ENCODE measurements at places on chromosomes 2 and 18.
A peak's percentile ranks its signal among the peaks of the same experiment; 100 is the strongest.

GRCh38 chr2:240596491-240596931 lies 10.0 kb downstream of the CAPN10 start:
- peak; percentile 40 for DNase-seq

- DNase-seq = no peak
These were observed 152.0 kb upstream of the SLC1A4 start for GRCh38 chr2:64837116-64837731.

- no peak for DNase-seq
These were observed 35.4 kb upstream of the DYNC1I2 start for GRCh38 chr2:171651667-171652415.

DNA sequence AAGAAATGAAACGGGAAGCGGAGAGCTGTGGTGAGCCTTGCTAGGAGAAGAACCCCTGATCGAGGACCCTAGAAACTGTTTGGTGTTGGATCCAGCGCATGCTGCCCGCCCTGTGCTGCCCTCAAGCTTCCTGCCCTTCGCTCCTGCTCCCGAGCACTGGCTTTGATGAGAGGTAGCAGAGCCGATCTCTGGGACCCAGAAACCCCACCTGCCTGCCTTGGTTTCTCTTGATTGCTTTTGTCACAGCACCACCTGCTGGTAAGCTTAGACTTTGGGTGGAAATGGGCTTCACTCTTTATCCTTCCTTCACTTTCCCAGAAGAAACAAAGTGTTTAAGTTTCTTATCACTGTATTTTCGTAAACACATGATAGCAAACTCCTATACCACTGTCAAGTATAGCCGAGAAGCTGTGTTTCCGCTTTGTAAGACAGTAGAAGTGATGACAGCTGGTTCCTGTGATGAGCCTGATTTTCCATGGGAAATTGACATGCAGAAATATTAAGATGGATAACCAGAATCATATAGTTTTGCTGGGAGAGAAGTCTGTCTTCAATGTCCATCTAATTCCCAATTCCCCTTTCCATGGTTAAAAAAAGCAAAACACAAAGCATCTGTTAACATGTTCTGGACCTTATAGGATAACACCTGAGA lies 267.4 kb downstream of the PHLPP1 start:
- DNase-seq = peak; percentile 64

DNA sequence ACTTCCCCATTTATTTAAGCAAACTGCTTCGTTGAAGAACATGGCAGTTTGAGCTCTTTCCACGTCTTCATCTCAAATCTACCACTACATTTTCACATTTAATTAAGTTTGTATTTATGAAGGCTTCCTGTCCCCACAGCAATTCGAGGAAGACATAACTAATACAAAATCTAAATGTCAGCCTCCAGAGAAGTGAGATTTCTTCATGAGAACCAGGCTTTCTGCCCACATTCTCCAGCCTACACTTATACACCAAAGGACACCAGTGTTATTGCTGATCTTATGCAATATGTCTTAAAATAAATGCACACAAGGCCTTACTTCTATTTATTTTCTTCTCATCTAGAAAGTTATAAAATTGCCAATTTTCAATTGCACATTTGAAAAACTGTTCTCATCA lies 1209.3 kb upstream of the FAM98A start:
- no peak for DNase-seq

- no peak for DNase-seq
These were observed 40.7 kb upstream of the PCBP1 start for GRCh38 chr2:70046534-70046933.

DNA sequence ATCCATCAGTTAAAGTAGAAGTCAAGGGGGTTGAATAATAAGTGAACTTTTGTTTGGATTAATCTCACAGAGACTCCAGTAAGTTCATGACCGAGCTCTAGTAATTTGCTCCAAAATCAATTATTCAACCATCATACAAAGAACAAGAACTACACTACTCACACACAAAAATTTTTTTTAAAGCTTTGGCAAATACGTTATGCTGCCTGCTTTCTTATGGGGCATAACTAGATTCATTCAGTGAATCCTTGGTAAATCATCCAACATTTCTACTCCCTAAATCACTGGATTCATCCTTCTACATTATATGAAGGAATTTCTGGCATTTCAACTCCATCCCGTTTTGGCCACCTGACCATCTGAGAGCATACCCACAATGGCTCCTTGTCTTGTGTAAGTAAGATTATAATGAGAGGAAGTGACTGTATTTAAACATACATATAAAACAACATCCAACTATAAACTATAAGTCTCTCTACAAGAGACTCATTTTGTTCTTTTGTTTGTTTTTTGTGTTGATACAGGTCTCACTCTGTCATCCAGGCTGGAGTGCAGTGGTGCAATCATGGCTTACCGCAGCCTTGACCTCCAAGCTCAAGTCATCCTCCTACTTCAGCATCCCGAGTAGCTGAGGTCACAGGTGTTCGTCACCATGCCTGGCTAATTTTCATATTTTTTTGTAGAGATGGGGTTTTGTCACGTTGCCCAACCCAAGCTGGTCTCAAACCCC lies 144.2 kb upstream of the LRRTM4 start:
- no peak for DNase-seq

- DNase-seq = no peak
These were observed 1.5 kb downstream of the PROM2 start for GRCh38 chr2:95275601-95276243.

GRCh38 chr2:24886126-24886501 lies 33.9 kb downstream of the ADCY3 start:
- no peak for DNase-seq

DNA sequence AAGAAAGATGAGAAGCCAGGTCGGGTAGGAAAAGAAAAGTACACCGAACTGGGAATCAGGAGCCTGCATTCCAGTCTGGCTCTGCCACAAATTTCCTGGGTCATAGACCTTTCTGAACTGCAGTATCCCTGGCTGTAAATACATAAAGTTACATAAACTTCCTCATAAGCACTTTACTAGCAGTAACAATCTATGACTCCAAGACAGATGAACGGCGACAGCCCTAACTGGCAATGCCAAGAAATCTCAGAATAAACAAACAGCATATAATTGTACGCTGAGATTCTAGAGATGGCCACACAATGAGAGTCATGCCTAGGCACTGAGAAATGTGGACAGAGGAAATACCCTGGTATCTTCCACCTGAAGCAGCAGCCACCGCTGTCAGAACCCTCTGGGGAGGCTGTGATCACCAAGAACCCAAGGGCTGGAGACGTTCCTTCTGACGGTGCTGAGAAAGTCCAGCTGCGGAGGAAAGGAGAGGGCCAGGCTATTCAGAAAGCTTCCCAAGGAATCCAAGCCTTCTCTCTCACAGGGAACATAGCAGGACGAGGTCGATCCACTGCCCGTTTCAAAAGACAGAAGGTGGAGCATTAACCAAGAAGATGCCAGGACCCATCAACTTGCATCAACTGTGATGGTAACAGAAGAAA lies 89.3 kb upstream of the SLC66A3 start:
- DNase-seq = no peak

DNA sequence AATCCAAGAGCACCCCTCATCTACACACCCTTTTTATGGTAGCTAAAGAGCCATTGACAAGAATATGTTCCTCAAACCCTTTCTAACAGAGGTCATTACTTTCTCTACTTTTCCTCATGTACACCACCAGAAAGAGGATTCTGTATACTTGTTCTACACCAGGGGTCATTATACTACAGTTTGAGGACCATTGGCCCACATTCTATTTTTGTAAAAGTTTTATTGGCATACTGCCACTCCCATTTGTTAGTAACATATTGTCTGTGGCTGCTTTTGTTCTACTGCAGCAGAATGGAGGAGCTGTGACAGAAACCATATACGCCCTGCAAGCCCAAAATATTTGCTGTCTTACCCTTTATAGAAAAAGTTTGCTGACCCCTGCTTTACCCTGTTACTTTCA lies 14.3 kb downstream of the HTR2B start:
- no peak for DNase-seq

DNA sequence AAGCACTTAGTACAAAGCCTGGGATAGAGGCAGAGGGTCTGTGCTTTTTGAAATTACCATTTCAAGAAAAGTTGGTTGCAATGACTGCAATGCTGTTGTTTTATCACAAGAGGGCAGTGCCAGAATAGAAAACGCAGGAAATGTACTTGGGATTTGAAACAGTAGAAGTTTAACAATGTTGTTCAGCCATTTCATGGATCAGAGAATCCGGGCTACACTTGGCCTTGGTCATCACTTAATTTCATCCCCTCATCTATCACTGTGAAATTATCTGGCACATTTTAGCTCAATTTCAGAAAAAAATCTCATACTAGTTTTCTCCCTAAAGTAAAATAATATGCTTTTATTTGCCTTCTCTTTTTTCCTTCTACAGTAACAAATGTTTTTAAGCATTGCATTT lies 70.8 kb downstream of the RAPGEF4 start:
- DNase-seq = no peak

DNA sequence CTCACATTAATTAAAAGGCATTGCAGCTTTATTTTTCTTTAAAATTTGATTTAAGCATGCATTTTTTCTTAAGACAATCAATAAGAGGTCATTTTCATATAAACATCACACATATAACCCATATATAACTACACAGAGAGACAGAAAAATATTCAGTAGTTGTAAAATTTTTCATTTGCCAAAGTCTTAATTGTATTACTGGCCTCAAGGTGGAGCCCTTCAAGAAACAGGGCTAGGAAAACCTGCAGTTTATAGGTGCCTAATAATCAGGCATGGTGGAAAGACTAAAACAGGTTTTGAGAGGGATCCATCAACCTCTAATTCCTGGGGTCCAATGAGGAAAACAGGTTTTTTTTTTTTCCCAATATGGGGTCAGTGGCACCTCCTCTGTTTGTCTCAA lies 71.3 kb upstream of the ZNF804A start:
- DNase-seq = no peak

DNA sequence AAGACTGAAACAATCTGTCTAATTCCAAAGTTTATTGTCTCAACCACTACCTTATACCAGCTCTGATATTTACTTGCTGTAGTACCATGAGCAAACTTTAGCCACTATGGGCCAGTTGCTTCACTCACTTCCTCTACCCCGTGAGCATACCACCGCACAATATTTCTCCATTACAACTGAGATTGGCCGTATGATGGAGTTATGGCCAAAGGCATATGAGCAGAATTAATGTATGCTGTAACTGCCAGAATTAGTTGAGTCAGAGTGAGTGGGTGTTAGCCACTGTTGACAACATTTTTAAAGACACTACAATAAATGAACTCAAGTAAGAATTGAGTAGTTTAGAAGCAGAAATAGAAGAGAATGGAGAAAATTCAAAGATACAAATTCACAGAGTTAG lies 69.7 kb downstream of the LRATD1 start:
- DNase-seq = no peak

GRCh38 chr18:39186008-39186407 lies 1620.4 kb upstream of the CELF4 start:
- no peak for DNase-seq

DNA sequence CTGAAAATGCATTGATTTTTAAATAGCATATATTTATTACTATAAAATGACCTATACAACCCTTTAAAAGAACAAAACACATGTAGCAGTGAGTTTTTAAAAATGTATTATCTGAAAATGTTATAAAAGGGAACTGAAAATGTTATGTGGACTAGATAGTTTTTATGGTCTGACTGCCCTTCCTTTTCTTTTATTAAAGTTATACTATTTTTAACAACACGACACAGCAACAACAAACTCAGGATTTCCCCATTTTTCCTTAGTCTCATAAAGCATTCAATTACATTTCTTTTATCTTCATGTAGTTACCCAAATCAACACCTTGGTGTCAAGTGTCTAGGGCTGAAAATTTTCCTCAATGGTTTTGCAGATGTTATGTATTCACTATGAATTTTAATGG lies 132.8 kb upstream of the TMEFF2 start:
- no peak for DNase-seq

DNA sequence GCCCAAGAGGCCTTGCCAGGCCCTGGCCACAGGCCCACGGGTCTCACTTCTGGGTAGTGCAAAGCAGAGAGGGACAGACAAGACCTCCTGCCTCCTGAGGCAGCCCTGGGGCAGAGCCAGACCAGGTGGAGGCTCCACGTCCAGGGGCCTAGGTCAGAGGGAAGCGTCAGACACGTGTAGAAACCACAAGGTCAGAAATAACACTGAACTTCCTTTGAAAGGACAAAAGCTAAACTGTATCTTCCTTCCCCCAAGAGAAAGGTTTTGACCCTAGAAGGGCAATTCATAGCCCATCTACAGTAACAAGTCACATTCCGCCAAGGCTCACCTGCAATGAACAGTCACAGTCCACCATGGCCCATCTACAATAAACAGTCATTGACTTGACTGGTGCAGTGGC lies 17.9 kb downstream of the SDC1 start:
- no peak for DNase-seq

- no peak for DNase-seq
These were observed 800 bp downstream of the TTC21B start for GRCh38 chr2:165952741-165953211.

DNA sequence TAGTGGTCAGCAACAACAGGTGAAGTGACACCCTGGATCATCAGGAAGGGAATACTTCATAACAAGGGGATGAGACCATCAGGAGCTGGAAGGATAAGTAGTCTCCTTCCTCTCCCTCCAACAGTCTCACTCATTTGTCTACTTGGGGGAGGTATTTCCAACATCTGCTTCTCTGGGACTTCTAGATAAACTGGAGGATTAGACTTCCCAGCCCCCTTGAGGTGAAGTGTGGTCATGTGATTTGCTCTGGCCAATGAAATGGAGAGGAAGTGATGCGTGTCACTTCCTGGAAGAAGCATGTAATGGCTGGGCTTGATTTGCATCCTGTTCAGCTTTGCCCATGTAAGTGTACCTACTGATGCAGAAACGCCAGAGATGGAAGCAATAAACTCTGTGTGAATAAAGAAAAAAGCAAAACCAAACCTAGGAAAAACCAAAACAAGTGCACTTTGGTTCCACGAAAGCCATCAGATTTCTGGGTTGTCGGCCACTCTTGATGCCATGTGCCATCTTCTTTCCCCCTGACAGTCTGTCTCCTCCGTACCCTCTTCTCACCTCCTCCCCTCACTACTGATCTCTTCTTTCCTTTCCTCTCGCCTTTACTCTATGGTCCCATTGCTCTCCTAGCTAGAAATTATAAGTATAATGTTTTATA lies 76.1 kb upstream of the DNMT3A start:
- no peak for DNase-seq

- no peak for DNase-seq
These were observed 8.1 kb downstream of the ASB3 start for GRCh38 chr2:53778536-53779162.

DNA sequence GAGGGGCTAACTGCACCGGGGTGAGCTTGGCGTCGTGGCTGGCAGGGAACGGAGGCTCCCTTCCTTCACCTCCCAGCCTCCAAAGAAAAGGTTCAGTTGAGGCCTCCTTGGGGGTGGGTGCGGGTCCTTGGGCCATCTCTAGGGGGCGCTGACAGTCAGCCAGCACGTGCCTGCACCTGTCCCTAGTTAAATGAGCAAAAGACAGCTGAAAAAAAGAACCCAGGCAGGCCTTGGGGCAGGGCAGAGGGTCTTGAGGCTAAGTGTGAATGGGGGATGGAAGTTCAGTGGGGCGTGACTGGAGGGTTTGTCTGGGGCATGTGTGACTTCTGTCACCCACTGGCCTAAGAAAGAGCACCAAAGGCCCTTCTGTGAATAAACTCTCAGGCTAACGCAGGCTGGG lies 56.4 kb downstream of the ZFP36L2 start:
- DNase-seq = no peak

All from left hindlimb (tissue), 1 donor.